ENCODE measurements at places on chromosomes 1 and 21. TPM values are rescaled to one million over a fixed set of nuclear protein-coding genes. Genes with fewer than 3 reads are reported as not detected.

GRCh38 chr1:161350671-161351070 lies 17.0 kb downstream of the CFAP126 start:
- no peak for ATAC-seq

GRCh38 chr1:207321079-207321789 lies at the start of gene CD55:
Gene CD55 (plus strand): TSS chr1:207321678. CDS start chr1:207321766, 88 bp downstream.
- peak; percentile 93 for ATAC-seq

- ATAC-seq, result no peak
Measured at GRCh38 chr1:99123936-99124335, 119.3 kb upstream of the PLPPR5 start.

DNA sequence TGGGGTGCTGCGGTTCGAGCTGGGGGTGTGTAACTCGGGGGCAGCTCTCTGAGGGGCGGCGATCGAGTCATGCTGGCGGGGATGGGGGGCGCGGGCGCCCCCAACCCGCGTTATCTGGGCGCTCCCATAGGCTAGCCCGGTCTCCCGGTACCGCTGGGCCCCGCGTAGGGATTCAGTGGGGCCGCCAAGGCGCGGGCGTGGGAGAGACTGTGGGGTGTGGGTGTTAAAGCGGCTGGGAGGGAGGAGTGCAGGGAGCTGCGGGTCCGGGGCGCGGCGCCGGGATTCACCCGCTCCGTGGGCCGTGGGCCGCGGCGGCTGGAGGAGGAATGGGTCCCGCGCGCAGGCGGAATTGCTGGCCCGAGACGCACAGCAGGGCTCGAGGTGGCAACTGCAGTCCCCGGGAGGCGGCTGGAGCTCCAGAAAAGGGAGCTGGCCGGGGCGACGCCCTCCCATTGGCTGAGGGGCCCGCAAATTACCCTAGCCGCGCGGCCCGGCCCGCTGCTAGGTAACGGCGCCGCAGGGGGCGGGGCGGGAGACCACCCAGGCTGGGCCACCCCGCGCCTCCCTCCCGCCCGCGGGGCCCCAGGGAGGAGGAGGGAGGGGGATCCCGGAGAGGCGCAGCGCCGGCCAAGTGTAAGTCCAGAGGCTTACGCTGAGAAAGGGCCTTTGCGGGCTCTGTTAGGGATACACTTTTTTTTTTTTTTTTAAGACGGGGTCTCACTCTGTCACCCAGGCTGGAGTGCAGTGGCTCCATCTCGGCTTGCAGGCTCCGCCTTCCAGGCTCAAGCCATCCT lies at the start of gene PTCH2:
Gene PTCH2 (minus strand): TSS at position 392 of the 794 bp plus-strand sequence. CDS start 321 bp downstream, at position 71.
- ATAC-seq, result peak; percentile 96

The C1QC gene
- total RNA-seq, result not detected

GRCh38 chr1:184843732-184844495 lies 89.3 kb upstream of the EDEM3 start:
- ATAC-seq, result no peak

The ISG15 gene
- 21.1 TPM for total RNA-seq

DNA sequence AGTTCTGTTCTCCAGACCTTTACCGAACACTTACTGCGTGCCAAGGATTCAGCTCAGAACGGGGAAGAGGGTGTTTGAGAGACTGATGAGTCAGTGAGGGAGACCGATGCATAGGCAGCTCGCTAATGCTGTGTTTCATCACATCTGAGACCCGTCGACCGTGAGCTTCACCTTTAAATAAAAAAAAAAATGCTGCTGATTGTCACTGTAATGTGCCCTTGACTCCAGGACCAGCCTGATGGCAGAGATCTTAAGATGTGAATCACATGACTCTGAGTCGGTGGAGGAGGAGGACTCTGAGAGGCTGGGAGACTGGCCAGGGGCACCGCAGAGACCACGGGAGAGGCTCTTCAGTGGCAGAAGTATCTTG lies 28.8 kb downstream of the SPSB1 start:
- peak; percentile 30 for ATAC-seq

DNA sequence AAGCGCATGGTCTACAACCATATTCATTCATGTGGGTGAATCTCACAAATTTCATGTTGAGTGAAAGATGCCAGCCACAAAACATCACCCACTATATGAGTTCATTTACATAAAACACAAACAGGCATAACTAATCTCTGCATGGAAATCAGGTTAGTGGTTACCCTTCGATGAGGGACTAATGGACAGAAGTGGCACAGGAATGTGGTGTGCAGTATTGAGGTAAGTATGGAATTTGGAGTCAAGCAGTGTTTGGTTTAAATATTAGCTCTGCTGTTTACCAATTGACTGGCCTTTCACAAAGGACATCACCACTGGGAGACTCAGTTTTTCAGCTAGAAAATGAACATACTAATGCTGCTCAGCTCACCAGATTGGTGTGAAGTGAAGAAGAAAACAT lies 24.2 kb downstream of the CCDC185 start:
- no peak for ATAC-seq

DNA sequence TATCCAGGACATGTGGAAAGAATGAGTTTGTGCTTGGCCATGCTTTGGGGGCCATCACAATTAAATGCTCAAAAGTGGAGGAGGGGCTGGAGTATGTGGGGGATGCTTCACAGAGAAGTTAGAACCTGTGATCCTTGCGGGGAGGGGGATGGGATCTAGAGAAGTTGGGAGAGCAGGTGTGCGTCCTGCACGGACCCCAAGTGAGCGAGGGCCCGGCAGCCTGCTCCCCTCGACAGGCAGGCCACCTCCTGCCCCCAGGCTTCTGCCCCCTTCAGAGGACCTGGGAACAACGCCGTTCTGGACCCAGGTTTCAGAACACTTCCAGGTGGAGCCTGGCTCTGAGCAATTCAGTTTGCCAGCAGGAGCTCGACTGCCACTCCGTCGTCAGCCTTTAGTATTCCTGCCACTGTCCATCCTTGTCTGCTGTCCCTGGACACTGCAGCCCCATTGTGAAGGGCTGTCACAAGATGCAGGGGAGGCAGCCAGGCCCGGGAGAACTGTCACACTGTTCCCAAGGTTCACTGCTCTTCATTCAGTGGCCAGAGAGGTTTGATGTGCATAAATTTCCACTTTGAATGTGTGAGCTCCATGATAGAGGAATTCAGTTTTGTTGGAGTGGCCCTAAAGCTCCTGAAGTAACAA lies 112.2 kb downstream of the DHRS3 start:
- ATAC-seq, result no peak

GRCh38 chr1:162463021-162463420 lies 34.6 kb upstream of the UHMK1 start:
- no peak for ATAC-seq

GRCh38 chr1:231424950-231425805 lies 3.1 kb upstream of the EGLN1 start:
- ATAC-seq, result no peak

The KRTAP23-1 gene
- not detected for total RNA-seq

DNA sequence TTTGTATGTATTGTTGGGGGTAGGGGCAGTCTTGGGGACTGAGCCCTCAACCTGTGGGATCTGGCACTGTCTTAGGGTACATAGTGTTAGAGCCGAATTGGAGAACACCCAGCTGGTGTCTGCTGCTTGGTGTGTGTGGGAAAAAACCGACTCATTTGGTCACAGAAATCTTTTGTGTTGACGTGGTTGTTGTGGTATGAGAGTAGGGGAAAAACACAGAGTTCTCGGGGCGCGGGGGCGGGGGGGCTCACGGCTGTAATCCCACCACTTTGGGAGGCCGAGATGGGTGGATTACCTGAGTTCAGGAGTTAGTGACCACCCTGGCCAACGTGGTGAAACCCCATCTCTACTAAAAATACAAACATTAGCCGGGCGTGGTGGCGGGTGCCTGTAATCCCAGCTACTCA lies 15.3 kb upstream of the SRSF10 start:
- no peak for ATAC-seq

The MR1 gene
- 2.7 TPM for total RNA-seq

GRCh38 chr1:98342566-98342965 lies 319.0 kb upstream of the SNX7 start:
- ATAC-seq, result no peak

GRCh38 chr1:113283914-113284313 lies 106.4 kb upstream of the MAGI3 start:
- peak; percentile 78 for ATAC-seq

DNA sequence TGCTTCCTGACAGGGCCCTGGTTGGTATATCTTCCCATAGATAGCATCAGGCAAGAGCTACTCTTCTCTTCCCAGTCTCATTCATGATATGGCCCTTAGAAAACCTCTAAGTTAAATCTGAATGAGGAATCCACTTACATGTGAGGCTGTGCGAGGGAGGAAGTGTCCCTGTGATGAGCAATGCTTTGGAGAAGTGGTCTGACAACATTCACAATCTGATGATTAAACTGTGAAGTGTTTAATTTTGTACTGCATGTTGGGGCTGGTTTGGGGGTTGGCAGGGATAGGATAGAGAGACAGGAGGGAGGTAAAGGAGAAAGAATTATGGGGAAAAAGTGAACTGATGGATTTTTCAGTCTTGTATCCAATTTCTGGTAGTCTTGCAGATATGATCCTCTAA lies 421.2 kb upstream of the DAB1 start:
- ATAC-seq, result no peak

The DNASE2B gene
- total RNA-seq, result not detected

The CFHR3 gene
- 0.22 TPM for total RNA-seq

GRCh38 chr1:186923486-186923885 lies 94.7 kb downstream of the PLA2G4A start:
- ATAC-seq, result no peak

DNA sequence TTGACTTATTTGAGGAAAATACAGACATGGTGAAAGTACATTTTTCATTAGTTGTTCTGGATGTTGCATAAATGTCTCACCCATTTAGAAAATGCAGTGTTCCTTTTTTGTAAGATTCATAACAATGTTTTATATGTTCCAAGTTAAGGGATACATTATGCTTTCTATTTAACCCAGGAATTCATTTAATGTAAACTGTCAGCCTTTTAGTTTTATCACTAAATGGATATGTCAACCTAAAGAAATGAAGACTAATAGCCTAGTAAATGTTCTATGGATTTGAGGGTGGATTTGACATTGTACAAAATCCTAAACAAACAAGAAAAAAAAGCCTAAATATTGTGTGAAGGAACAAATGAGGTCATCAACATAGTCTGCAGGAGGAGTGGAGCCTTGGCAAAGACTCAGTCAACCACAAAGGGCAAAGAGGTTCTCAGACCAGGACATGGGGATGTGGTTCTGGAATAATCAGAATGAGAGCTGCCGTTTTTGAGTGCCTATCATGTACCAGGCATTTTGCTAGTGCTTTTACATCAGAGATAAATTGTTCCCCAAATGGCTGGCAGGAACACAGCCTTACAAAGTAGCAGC lies 8.8 kb upstream of the INSL5 start:
- no peak for ATAC-seq

GRCh38 chr1:94314222-94314858 lies 77.0 kb upstream of the ARHGAP29 start:
- no peak for ATAC-seq

DNA sequence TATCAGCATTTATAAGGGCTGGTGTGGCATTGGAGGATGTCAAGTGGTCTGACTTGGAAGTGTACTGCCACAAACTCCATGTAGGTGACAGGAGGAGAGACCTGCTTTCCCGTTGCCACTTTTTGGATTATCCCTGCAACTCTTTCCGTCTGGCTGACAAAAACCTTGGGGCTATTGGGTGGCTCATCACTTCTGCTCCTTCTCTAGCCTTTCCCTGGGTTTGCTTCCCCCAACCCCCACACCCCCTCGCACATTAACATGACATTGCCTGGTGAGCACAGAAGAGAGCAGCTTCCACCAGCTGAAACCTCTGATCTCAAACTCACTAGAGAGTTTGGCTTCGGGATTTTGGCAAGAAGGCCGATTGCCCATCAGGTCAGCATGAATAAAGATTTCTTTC lies 39.2 kb downstream of the PROX1 start:
- no peak for ATAC-seq

GRCh38 chr1:150288822-150289221 lies 4.8 kb upstream of the MRPS21 start:
- ATAC-seq, result no peak

GRCh38 chr1:198873696-198874230 lies 234.9 kb downstream of the PTPRC start:
- no peak for ATAC-seq

DNA sequence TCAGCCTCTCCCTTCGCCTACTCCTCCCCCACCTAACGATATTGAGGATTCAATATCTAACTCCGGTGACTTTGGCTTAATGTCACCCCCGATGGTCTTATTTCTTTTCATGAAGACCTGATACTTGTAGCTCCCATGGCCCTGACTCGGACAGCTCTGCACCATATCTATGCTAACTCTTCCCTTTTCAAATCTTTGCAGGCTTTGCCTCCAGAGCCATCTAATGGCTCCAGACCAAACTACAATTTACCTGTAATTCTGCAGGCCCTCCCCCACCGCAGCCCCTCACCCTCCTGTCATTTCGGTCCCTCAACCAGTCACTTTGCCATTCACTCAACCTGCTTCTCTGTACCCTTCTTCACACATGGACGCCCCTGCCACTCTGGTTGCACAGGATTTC lies 7.9 kb upstream of the GSTM5 start:
- ATAC-seq, result no peak

DNA sequence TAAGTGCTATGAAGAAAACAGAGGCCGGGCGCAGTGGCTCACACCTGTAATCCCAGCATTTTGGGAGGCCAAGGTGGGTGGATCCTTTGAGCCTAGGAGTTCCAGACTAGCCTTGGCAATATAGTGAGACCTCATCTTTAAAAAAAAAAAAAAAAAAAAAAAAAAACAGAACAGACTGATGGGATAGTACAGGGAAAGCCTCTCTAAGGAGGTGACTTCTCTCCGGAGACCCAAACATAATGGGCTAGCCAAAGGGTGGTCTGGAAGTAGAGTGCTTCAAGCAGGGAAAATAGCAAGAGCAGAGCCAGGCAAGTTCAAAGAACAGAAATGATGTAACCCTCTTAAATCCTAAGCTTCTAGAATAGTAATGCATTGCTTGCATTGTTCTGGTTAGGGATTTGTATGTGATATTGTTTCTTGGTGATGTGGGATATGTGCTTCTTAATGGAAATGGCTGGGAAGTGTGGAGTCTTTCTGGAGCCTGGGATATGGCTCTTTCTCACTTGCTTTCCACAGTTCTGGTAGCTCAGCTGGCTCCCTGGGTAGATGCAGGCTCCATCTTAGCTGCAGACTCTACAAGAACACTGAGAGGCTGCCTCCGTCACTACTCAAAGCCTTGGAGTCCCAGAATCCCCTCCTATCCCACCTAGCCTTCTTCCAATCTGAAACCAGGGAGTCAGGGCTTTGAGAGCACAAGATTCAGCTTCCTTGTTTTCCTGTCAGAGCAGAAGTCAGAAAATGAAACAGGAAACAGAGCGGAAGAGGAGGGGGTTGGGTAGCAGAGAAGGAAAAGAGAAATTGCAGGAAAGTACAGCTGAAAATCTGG lies 1.9 kb upstream of the PIGV start:
- ATAC-seq, result no peak

- ATAC-seq, result no peak
Measured at GRCh38 chr1:110597966-110598365, 8.2 kb downstream of the KCNA2 start.

The EPHA2 gene
- 7.1 TPM for total RNA-seq

The OR10J1 gene
- 0.08 TPM for total RNA-seq

Measured in motor neuron (in vitro differentiated cells).